ENCODE measurements at places on chromosomes 2 and 18.

DNA sequence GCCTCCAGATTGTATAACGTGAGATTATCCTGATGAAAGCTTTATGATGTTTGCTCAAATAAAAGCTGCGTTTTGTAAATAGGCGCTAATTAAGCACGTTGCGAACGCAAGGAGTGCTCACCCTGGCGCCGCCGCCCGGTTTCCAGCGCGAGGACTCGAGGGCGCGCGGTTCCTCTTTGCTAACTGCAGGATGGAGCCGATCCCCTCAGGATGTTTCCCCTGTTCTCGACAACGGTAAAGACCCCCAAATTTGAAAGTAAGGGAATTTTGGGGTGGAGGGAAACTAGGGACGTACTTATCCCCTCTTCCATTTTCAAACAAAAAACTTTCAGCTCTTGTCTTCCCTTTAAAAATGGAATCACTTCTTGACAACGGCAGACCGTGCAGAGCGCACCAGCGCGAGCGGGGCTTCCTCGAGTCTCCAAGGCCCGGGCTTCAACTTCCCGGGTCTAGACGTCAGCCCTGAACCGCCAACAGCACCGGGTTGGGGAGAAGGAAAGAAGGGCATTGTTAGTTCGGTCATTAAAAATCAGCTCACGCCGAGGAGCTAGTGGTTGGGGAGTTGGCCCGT is 1.1 kb upstream of the GBX2 start:
- DNase-seq, result no peak

GRCh38 chr2:145558617-145559350 is 1038.9 kb upstream of the ZEB2 start:
- no peak for DNase-seq

- no peak for DNase-seq
Observed at GRCh38 chr2:24512831-24513230, 21.8 kb downstream of the NCOA1 start.

DNA sequence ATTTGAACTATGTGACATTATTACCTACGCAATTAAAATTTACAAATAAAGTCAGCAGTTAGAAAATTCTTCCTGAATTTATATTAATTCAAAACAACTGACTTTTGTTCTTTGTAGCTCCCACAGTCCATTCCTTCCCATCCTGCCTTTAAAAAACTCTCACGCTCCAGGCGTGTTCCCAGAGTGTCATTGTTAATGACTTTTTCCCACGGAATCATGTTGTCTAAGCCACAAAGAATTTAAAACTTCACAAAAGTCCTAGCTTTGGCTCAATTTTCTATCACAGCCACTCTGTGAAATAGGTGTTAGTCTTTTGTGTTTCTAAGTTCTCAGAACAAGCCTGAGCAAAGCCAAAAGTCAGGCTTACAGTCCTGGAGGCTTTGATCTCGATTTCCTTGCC is 26.5 kb downstream of the SLC1A4 start:
- no peak for DNase-seq

- DNase-seq, result no peak
Observed at GRCh38 chr18:62384068-62384467, 59.0 kb downstream of the TNFRSF11A start.

GRCh38 chr2:142918624-142919023 is 41.2 kb downstream of the KYNU start:
- DNase-seq, result no peak

DNA sequence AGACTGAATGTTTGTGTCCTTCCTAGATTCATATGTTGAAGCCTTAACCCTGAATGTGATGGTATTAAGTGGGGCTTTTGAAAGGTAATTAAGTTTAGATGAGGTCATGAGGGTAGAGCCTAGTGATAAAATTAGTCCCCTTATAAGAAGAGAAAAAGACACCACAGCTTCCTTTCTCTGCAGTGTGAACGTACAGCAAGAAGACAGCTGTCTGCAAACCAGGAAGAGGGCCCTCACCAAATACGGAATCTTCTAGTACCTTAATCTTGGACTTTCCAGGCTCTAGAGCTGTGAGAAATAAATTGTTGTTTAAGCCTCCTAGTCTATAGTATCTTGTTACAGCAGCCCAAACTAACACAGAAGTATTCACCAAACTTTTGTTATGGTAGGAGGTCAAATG is 57.1 kb upstream of the CYTIP start:
- DNase-seq, result no peak

DNA sequence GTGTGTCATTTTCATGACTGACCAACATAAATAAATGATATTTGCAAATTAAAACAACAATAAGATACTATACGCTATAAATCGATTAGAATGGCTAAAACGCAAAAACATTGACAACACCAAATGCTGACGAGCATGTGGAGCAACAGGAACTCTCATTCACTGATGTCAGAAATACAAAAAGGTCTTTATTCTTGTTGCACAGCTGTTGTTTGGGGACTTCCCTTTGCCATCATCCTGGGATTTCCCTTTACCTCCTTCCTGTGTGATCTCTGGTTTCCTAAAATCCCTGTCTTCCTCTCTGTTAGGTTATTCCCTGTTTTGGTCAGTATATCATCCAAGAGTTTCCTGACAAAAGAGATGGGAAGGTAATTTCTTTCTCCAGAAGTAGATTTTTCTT is 66.0 kb downstream of the NOL10 start:
- DNase-seq, result no peak

- no peak for DNase-seq
Observed at GRCh38 chr2:38685116-38685735, 19.3 kb downstream of the GALM start.

DNA sequence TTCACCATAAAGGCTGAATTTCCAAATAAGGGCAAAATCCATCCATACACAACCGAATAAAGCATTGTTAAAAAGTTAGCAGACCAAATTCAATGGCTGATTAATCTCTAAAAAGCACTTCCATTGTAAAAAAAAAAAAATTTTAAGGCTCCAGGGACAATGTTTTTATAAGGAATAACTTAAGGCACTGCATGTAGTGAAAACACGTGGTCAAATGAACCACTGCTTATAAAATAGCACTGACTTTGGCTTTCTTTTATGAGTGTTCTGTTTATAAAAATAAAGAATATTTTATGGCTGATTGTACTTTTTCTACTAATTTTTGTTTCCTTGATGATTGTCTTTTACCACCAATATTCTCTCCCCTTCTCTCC is 409.3 kb upstream of the KCNH7 start:
- no peak for DNase-seq

- DNase-seq, result peak; percentile 80
Observed at GRCh38 chr2:240566203-240567136, 1.8 kb upstream of the RNPEPL1 start.

GRCh38 chr2:190182071-190182524 is 119.6 kb upstream of the MSTN start:
- no peak for DNase-seq

DNA sequence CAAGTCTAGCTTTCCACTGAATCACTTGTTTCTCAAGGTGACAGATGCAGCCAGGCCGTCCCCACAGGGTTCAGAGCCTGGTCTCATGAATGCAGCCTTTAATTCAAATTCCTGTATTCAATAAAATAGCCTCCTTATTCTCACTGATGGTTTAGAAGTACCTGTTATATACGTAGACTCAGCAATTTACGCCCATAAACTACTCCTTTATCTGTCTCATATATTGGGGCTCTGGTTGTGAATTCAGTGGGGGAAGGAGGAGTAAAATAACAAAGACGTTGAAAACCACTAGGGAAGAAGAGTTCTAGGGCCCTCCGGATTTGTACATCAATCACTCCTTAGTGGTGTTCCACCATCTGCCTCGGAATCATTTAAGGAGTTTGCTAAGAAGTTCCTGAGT is 1.7 kb downstream of the OBSL1 start:
- no peak for DNase-seq

- no peak for DNase-seq
Observed at GRCh38 chr2:153557211-153557610, 78.6 kb upstream of the RPRM start.

DNA sequence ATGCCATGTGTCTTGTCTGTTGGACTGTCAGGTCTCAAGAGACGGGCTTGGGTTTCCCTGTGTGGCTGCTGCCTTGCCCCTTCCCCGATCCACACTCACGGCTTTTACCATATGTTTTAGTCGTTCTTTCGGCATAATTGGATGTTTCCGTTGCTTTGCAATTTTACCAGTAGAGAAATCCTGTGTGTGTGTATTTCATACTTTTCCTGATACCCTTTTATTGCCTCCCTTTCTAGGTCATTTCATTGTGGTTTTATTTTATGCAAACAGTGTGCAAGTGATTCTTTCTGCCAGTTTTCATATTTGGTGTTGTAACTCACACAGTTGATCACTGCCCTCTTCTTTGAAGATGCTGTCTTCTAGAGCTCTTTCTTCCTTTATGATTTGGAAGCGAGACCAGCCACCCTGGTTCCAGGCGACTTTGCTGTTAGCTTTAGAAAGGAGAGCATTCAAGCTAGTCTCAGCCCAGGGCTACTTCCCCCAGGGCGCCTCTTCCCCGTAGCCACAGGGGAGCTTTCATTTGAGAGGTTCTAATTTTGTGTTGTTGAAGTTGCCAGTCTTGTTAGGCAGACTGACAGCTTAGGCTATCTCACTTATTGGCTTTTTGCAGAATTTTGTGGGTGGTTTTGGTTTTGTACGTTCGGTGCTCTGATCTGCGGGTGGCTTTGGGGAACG is 17.0 kb downstream of the SH3BP4 start:
- no peak for DNase-seq

GRCh38 chr2:8491296-8492027 is 190.4 kb upstream of the ID2 start:
- no peak for DNase-seq

GRCh38 chr2:37648331-37649011 is 23.0 kb downstream of the CDC42EP3 start:
- no peak for DNase-seq

GRCh38 chr2:176174824-176175708 is 13.4 kb upstream of the HOXD1 start:
- DNase-seq, result no peak

GRCh38 chr2:47996808-47997207 is 90.5 kb upstream of the FBXO11 start:
- no peak for DNase-seq

DNA sequence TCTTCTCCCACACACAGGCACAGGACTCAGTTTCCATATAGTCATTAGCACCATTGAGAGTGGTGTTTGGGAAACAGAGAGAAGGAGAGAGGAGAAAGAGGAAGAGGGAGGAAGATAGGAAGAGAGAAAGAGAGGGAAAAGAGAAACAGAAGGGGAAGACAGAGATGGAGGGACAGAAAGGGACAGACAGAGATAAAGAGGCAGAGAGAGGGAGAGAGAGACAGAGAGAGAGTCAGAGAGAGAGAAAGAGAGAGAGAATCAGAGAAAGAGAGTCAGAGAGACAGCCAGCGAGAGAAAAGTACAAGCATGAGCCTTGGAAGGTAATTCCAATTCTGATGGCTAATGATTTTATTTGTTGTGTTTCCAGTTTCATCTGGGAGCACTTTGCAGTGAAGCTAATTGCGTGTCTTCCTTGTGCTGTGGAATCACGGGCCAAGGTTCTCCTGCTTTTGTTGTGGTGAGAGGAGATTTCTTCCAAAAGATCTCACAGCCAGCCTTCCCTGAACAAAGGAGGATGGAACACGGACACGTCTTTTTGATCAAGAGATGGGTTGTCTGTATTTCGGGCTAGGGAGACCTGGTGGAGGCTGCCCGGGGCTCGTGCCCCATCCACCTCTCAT is 153.6 kb upstream of the TWIST2 start:
- DNase-seq, result no peak

- DNase-seq, result no peak
Observed at GRCh38 chr2:2142345-2142744, 188.7 kb downstream of the MYT1L start.

GRCh38 chr2:142756430-142756829 is 121.0 kb upstream of the KYNU start:
- DNase-seq, result no peak

- no peak for DNase-seq
Observed at GRCh38 chr2:12824351-12824777, 107.6 kb downstream of the TRIB2 start.

DNA sequence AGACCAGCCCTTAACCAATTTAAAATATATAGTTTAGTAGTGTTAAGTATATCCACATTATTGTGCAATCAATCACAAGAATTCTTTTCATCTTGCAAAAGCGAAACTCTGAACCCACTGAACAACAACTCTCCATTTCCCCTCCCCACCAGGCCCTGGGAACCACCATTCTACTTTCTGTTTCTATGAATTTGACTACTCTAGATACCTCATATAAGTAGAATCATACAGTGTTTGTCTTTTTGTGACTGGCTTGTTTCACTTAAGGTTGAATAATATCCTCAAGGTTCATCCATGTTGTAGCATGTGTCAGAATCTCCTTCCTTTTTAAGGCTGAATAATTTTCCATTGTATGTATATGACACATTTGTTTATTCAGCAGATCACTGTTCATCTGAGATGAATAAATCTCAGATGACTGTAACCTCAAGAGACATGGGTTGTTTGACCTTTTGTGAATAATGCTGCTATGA is 8.1 kb upstream of the SOS1 start:
- DNase-seq, result no peak

- DNase-seq, result no peak
Observed at GRCh38 chr2:112733456-112733855, 12.6 kb downstream of the NT5DC4 start.

DNA sequence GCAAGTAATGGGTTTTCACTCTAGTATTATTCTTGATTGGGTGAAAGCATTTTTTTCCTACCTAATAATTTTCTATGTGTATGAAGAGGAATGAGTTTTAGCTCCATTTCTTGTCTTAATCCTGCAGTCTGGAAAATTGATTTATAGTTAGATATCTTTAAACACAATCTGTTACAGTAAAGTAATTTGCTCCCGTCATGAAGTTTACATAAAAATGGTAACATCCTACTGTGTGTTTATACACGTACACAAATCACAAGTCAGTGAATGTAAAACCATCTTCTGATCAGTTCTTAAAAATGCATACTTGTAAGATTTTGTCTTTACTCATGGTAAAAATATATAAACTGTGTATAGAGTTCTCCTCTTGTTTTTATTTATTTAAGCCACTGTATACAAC is 51.1 kb downstream of the MAP2 start:
- no peak for DNase-seq

DNA sequence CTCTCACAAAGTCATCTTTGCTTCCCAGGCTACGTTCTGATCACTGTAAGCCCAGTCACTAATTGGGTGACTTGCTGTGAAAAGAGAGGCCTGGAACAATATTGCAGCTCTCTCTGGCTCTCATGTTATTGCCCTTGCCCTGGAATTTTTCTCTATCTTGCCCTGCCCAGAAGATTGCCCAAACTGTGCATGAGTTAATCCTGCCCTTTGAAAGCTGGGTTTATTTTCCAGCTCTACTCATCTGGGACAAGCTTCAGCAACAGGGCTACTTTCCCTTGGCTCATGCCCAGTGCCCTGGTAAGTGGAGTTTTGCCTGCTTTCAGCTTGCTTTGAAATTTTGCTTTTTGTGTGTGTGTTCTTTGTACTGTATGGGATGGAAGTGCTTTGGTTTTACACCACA is 6.9 kb upstream of the EHBP1 start:
- DNase-seq, result no peak

Data from stimulated activated CD8-positive, alpha-beta memory T cell treated with anti-CD3 and anti-CD28 coated beads, Interleukin-7, amount 100 ng/mL, for 1 hour (primary cell).